ENCODE measurements at places on chromosomes 4 and X. TPM values are rescaled to one million over a fixed set of nuclear protein-coding genes. Genes with fewer than 3 reads are reported as not detected.

- DNase-seq, result no peak
Measured at GRCh38 chrX:48504261-48504660, 4.5 kb upstream of the PORCN start.

DNA sequence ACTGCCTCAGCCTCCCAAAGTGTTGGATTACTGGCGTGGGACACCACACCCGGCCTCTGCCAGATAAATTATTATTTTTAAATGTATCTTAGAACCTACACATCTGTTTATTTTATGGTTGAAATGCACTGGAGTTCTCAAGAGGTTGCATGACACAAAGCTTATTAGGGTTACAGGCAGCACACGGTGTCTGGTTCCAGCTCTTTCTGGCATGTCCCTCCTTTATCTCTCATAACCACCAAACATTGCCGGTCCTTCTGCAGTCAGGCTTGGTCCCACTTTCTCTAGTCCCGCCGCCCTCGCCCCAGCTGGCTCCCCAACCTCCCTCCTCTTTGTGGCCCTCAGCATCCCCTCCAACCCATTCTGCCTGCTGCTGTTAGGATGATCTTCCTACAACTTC lies 39.7 kb upstream of the SPRY1 start:
- DNase-seq, result no peak

DNA sequence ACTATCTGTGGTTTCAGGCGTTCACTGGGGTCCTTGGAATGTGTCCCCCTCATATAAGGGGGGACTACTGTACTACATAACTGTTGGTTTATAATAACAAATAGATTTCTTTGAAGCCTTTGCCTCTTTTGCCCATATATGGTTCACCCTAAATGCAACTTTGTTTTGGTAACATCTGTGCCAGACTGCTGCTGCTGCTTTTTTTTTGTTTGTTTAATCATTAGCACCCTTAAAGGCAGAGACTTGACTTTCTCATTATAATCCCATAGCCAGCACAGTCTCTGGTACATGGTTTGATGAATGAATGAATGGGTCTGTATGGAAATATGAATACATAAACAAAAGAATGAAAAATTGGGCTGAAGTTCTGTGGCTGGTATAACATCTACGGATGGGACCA lies 80.2 kb upstream of the LHFPL1 start:
- no peak for DNase-seq

DNA sequence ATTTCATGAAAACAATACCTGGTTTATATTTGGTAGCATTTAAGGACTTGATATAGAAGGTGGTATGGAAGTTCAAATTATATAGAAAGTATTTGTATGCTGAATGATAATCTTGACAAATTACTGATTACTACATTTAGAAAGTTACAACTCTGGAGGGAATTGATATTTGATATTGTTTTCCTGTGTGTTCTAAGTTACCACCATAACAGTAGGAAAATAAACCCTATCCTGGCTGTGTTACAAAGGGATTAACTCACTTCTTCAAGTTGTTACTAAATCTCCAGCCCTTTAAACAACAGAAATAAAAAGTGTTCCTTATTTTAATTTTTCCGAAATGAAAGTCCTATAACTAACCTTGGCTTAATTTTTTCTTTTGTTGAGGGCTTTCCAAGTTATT lies 36.6 kb downstream of the FHL1 start:
- no peak for DNase-seq

DNA sequence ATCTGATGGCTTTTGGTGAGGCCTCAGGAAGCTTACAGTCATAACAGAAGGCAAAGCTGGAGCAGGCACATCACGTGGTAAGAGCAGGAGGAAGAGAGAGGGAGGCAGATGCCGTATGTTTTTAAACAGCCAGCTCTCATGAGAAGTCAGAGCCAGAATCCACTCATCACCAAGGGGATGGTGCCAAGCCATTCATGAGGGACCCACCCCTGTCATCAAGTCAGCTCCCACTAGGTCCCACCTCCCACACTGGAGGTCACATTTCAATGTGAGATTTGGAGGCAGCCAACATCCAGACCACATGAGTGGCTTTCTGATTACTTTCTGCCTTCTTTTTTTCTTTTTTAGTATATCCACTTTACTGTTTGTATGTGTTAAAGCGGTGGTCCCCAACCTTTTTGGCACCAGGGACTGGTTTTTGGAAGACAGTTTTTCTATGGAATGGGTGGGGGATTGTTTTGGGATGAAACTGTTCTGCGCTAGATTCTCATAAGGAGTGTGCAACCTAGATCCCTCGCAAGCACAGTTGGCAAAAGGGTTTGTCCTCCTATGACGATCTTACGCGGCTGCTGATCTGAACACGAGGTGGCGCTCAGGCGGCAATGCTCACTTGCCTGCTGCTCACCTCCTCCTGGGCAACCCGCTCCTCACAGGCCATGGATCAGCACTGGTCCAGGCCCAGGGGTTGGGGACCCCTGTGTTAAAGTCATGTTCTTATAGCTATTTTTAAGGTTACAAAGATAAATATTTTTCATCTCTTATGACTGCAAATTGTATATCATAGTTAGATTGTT lies 61.7 kb downstream of the SLIT2 start:
- DNase-seq, result peak; percentile 50

AKAP14 gene
- not detected for total RNA-seq

PLP1 gene
- 3.6 TPM for total RNA-seq

GNRHR gene
- total RNA-seq, result not detected

LRIT3 gene
- 0.35 TPM for total RNA-seq

RBMX gene
- 261 TPM for total RNA-seq
